ENCODE measurements at places on chromosomes 12 and 14. TPM values are rescaled to one million over a fixed set of nuclear protein-coding genes. Genes with fewer than 3 reads are reported as not detected.
A peak's percentile ranks its signal among the peaks of the same experiment; 100 is the strongest.

The PLA2G1B gene
- not detected for total RNA-seq

GRCh38 chr12:60014436-60014835 lies 418.6 kb downstream of the SLC16A7 start:
- no peak for DNase-seq

The KRT8 gene
- total RNA-seq: 3.5 TPM

The PTPRO gene
- 0.72 TPM for total RNA-seq

DNA sequence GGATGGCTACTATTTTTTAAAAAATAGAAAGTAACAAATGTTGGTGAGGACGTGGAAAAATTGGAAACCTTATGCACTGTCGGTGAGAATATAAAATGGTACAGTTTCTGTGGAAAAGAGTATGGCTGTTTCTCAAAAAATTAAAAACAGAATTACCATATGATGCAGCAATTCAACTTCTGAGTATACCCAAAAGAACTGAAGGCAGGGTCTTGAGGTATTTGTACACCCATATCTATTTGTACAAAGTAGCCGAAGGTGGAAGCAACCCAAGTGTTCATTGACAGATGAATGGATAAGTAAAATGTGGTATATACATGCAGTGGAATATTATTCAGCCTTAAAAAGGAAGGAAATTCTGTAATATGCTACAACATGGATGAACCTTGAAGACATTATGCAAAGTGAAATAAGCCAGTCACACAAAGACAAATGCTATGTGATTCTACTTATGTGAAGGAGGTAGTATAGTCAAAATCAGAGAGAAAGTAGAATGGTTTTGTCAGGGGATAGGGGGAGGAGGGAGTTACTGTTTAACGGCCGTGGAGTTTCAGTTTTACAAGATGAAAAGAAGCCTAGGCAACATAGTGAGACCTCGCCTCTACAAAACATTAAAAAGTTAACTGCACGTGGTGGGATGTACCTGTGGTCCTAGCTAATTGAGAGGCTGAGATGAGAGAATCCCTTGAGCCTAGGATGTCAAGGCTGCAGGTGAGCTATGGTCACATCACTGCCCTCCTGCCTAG lies 38.4 kb upstream of the CCT2 start:
- no peak for DNase-seq

DNA sequence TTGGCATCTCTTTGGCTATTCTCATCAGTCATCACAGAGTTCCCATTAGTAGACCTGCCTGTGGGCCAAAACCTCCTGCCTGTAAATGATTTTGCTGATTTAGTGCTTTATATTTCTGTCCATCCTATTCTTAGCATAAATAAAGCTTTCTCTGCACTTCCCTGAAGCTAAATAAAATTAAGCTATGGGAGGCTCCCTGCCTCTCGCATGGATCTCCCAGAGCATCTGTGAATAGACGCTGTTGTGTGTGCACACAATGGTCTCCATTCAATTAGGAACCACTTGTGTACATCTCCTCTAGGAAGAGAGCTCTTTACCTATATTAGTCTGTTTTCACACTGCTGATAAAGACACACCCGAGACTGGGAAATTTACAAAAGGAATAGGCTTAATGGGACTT lies 80.4 kb downstream of the PPFIBP1 start:
- peak; percentile 36 for DNase-seq

The SERPINA9 gene
- total RNA-seq: not detected

GRCh38 chr12:54005853-54006558 lies 2.8 kb upstream of the HOXC8 start:
- peak; percentile 71 for DNase-seq

GRCh38 chr12:69527506-69528272 lies 57.5 kb downstream of the FRS2 start:
- peak; percentile 16 for DNase-seq

DNA sequence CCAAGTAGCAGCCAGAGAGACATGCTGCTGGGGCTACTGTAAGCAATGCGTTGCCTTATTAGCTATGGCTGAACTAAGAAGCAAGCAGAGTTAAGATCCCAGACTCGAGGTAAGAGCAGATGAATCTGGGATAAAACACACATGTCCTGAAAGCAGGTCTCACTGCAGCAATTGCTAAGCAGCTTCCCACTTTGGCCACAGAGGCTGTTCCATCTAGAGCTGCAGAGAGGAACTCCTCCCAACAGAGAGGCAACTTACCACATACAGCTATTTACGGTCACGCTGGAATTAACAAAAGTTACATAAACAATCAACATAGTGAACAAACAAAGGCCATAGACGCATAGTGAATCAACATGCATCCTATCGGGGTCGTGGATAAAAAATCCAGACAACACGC lies 90.2 kb downstream of the KSR2 start:
- no peak for DNase-seq

The IFI27L2 gene
- 212 TPM for total RNA-seq

The OLR1 gene
- total RNA-seq: not detected

The FGD4 gene
- total RNA-seq: 2.0 TPM

DNA sequence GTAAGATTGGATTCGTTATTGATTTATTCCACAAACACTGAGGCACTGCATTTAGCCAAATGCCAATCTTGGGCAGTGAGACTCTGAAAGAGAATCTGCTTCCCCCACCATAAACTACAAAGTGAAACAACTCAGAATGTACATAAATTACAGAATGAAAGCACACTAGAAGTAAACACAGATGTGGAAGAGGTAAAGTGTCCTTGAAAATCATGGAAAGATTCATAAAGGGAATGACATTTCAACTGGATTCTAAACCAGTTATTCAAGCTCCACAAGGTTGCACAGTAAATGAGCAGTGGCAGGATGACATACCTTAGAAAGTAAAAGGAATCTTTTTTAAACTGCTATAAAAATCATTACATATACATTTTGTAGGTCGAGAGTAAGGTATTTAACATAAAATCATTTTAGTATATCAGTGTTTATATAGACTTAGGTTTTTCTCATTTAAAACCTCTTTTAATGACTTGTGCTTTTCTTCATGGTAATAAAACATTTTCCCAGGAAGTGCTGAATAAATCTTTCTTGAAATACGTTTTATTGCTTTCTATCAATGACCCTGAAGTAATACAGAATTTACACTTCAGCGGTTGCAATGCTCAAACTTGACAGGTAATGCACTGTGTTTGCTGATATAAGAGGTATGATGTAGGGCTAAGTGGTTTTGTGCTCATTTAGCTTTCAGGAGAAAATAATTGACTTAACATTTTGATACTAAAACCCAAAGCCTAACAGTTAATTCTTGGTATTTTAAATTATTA lies 270.6 kb downstream of the NAV3 start:
- no peak for DNase-seq

DNA sequence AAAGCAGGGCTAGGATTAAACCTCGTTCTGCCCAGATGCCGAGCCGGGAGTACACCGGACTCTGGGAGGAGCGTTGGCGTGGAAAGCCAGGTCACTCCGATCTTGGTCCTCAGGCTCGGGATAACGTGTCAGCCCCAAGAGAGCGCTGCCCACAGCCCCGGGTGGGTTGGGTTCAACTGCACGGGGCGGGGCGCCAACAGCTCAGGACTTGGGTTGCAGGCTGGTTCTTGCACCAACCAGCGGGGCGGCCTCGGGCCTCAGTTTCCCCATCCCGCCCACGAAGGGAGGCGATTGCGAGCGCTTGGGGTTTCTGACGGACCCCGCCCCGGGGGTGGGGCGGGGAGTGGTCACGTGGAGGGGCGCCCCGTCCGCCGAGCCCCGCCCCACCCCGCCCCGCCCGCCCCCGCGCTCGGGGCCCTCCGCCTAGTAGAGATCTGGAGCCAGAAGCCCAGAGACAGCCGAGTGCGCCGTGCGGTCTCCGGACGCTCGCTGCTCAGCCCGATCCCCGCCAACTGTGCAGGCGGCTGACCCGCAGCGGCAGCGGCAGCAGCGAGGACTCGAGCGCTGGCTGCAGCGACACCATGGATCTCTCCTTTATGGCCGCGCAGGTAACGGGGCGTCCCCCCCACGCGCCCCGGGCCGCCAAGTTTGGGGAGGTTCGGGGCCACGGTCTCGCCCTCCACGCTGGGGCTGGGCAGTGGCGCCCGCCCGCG lies at the start of gene C14orf132:
Gene C14orf132, plus strand, starts transcription at position 443 of the 713 bp plus-strand sequence. Its CDS starts 139 bp downstream, at position 582.
- DNase-seq: peak; percentile 73

DNA sequence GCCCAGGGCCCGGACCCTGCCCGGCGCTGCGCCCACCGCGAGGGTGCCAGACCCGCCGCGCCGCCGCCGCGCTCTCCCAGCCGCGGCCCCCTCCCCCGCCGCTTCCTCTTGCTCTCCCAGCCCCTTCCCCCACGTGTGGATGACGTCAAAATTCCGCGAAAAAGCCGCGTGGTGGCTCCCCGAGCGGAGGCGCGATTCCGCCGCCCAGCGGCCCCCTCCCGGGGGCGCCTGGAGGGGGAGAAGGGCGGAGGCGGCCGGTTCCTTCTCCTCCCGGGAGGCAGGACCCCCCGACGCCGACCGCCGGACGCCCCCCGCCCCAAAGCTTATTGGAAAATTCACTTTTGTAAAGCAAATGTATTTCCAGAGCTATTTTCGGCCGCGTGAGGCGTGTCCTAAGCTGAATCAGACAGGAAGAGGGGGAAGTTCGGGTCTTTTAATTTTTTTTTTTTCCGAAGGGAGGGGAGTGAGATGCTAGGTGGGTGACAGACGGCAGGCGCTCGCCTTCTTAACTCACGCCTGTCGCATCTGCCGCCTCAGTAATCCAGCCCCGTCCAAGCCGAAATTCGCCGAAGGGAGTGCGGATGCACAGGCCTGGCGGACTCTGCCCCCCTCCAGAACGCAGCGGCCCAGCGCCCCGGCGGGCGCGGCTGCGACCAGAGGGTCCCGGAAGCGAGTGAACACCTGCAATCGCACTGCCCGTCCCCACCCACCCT lies 4.1 kb upstream of the CCND2 start:
- no peak for DNase-seq

The SFSWAP gene
- 18.0 TPM for total RNA-seq

GRCh38 chr14:85675957-85676356 lies 146.0 kb downstream of the FLRT2 start:
- no peak for DNase-seq

The RHEBL1 gene
- total RNA-seq: 13.2 TPM

DNA sequence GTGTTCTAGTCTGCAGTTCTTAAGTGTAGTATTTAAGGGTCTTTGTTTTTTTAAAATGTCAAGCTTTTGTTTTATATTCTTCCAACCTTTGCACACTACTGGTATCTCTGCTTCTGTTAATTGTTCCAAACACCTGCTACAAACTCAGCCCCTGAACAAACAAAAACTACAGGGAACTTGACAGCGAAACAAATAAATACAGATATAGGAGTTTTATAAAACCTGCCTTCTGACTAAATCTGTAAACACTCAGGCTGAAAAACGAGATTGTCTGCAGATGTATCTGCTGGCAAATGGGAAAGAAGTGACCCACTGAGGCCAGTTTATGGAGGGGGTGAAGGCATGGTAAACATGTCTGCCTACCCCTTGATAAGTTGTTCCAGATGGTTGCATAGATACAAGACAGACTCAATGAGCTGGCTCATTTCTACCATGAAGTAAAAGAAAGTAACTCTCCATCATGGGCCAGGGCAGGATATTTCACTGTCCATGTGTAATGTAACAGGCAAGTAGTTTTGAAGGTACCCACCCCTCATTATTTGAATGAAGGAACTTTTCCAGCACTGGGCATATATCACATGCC lies 75.6 kb downstream of the LMO3 start:
- no peak for DNase-seq

DNA sequence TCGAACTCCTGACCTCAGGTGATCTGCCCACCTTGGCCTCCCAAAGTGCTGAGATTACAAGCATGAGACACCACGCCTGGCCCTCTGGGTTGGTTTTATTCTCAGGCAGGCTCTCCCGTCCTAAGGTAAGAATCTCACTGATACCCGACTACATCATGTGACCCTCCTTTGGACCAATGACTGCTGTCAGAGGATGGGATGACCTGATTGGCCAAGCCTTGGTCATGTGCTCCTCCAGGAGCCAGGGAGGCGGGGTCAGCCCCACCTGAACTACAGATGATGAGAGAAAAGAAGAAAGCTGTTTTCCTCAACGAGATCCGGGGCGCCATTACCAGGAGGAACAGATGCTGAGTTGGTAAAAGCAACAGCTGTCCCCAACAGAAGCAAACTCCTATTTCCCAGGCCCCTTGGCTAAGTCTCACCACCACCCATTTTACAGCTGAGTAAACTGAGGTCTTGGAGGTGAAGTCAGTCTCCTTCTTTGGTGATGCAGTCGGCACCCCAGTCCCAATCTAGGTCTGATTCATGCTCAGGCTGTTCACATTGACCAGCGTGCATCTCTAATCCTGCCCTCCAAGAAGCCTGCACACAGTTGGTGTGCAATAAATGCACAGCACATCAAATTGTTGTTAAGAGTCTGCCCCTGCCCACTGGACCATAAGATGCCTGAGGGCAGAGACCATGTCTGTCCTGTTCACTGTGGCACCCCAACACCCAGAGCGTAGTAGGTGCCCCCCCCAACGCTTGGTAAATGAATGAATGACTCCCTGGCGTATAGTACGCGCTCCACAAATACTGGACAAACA lies 118.8 kb downstream of the SCARB1 start:
- DNase-seq: no peak

- DNase-seq: no peak
Measured at GRCh38 chr14:78075033-78075432, 95.1 kb upstream of the NRXN3 start.

DNA sequence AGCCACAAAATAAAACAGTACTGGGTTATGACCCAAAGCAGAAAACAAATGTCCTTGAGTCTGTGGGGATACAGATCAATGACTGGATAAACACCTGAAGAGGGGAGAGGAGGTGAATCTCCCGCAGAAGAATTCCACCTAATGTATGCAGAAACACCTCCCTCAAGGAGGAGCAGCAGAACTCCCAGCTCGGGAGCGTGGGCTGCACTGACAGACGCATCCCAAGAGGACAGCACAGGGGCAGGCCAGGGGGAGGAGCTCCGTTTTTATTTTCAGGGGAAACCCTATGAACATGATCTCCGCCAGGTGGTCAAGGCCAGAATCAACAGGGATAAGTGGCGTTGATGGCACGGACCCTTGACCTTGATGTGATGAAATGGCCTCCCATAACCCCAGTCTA lies 41.8 kb upstream of the PPP2R5C start:
- DNase-seq: no peak

The RERG gene
- not detected for total RNA-seq

The HOXC10 gene
- 4.0 TPM for total RNA-seq

DNA sequence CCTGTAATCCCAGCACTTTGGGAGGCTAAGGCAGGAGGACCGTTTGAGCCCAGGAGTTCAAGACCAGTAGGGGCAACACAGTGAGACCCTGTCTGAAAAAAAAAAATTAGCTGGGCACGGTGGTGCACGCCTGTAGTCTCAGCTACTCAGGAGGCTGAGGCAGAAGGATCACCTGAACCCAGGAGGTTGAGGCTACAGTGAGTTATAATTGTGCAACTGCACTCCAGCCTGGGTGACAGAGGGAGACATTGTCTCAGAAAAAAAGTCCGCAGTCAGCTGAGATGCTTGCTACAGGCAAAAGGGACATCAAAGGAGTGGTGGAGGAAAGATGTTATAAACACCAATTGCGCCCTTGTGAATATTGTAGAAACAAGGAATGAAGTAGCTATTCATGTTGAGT lies 77.8 kb downstream of the NDUFA12 start:
- no peak for DNase-seq

DNA sequence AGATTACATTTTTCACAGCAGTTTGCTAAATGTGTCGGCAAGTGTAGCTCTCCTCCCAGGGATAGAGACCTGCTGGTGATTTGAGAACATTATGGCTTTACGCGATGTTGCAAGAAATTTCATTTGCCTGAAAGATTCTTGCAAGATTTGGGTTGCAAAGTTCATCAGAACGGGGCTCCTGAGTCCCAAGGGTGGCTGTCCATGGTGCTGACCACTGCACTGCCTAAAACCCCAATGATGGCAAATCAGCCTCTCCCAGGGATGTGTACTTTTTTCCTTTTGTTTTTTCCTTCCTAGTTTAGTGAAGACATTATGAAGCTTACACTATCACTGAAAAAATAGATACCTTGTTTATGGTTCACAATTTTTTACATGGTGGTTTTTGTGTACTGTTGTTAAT lies 85.4 kb downstream of the WSCD2 start:
- peak; percentile 35 for DNase-seq
